ENCODE measurements at places on chromosomes 7 and 10.

- DNase-seq, result no peak
Measured at GRCh38 chr10:84254552-84255478, 10.0 kb downstream of the RGR start.

GRCh38 chr10:96829029-96829773 lies 2.9 kb upstream of the LCOR start:
- no peak for DNase-seq

DNA sequence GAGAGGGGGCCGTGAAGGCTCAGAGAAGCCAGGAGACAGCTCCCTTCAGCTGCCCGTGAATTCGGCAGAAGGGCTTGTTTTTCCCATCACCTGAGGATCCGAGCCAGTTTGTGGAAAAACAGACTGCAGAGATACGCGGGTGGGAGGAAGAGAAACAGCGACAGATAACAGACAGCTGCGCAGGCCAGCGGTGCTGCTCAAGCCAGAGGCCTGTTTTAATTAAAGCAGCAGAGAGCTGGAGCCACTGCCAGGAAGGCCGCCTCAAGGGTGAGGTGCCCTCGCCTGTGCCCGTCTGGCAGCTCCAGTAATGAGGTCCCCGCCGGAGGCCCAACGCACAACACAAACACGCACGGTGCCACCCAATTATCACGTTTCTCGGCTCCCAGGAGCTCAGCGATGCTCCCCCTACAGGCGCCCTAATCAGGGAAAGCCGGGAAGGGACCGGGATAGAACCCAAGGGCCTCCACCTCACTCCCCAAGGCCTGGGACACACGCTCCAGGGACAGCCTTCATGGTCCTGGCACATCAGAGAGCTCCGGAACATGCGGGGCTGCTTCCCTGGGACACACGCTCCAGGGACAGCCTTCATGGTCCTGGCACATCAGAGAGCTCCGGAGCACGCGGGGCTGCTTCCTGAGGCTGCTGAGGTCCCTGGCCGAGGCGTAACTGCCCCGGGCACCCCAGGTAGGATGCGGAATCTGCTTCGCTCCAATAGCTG lies 60.6 kb upstream of the DNAAF5 start:
- peak; percentile 37 for DNase-seq

- DNase-seq, result peak; percentile 53
Measured at GRCh38 chr7:41170466-41170865, 532.4 kb downstream of the INHBA start.

DNA sequence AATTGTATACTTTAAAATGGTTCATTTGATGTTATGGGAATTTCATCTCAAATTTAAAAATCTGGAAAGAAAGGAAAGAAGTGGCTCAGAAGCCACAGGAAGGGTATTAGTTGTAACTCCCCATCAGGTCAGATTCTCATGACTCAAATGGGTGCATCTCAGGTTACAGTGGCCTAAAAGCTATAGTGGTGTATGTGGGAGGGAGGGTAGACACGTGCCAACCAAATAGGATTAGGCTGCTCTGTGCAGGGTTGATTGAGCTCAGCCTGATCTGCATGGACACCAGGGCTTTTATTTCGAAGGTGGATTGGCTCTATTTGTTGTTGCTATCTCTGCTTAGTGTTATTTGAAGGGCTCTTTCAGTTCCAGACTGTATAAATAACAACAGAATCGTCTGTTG lies 121.5 kb upstream of the PRR15 start:
- no peak for DNase-seq

DNA sequence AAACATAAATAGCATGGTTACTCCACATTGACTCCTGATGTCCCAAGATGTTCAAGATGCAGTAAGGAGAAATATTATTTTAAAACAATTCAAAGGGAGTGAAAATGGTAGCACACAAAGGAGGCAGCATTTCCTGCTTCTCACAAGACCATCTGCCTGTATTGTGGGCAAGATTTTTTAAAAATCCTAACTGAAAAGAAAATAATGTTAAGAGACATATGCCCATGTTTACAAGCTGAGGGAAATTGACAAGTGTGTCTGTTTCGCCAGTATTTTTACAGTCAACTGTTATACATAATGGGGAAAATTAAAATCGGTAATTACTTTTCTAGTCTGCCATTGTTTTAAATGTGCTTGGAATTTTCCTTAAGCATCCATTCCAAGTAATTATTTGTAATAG lies 646.2 kb upstream of the C7orf33 start:
- no peak for DNase-seq

GRCh38 chr7:30074422-30075030 lies 46.3 kb downstream of the PLEKHA8 start:
- peak; percentile 55 for DNase-seq

DNA sequence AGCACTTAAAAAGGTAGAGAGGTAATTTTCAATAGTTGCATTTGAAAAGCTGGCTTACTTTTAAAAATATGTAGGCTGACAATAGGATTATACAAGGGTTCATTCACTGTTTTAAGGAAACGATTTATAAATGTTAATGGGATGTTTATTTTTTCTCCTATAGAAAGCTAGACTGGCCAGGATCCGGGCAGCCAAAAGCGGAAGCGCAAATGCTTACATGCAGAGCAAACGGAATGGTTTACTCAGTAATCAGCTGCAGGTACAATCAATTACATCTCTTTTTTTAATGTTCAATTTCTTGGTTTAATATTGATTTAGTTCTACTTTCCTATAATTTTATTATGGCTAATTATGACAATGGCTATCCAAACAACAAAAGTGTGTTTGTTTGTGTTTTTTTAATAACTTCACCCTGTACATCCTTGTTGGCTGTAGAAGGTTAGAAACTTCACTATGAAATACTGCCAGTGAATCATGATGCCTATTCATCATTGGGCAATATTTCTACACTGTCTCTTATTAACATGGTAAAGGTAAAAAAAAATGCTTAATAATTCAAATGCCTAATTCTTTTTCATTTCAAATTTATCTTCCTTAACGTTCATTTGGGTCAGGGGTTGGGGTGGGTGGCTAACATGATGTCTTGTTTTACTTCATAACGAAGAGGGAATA lies 116.4 kb downstream of the TSPAN12 start:
- no peak for DNase-seq

GRCh38 chr7:52088008-52088901 lies 771.6 kb upstream of the COBL start:
- DNase-seq, result no peak

DNA sequence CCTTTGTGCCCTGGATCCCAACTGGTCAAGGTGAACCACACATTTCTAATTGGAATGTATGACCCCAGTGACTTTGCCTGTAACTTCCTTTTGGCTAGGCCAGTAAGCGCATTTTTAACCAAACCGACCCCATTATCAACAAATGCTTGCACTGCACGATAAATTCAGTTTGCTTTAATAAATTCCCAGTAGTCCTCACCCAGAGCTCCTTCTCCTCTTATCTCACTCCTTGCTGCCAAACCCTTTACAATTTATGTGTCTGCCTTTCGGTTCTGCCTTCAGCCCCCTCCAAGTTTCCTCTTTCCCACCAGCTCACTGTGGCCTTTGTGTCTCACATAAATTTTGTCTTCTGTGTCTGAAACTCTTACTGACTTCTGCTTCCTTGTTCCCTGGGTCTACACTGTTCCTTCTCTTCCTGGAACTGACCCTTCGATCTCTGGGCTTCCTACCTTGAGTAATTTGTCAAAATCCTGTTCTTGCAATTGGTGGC lies 59.0 kb downstream of the TBXAS1 start:
- DNase-seq, result no peak

DNA sequence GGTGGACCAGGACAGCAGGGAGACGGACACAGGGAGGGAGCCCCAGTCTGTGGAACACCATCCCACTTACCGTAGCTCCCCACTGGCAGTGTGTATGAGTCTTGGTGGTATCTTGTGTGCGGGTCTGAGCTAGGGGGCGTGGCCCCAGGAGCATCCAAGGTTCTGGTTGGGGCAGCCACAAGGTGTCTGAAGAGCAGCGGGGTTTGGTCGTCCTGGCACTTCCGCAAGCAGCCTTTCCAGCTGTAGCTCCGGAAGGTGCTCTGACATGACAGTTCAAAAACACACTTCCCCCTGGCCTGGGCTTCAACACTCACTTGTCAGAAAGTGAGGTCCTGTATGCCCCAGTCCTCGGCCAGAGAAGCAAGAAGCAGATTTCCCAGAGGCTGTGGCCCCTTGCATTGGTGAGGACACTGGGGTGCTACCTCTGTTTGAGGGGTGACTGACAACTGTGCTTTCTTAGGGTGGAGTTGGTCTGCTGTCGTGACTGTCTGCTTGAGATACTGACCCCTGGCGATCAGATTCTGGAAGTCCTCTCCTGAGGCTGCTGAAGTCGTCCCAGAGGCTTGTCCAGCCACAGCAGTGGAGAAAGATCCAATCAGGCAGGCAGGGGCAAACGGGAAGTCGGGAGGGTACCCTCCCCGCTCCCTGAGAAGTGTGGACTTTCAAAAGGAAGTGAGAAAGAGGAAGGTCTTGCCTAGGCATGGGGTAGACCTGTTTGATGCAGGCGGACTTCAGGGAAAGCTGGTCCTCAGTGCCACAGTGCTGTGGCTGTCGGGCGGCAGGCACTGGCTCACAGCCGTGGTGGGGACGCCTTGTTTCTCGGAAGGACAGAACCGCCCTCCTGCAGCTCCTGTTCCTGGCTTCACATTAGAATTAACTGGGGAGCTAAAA lies 51.4 kb upstream of the PFKFB3 start:
- DNase-seq, result peak; percentile 61

GRCh38 chr10:3132036-3133025 lies 40.3 kb downstream of the PITRM1 start:
- no peak for DNase-seq

GRCh38 chr7:117399820-117400422 lies 27.4 kb downstream of the ASZ1 start:
- no peak for DNase-seq

- no peak for DNase-seq
Measured at GRCh38 chr7:85019778-85020177, 167.1 kb downstream of the SEMA3D start.

DNA sequence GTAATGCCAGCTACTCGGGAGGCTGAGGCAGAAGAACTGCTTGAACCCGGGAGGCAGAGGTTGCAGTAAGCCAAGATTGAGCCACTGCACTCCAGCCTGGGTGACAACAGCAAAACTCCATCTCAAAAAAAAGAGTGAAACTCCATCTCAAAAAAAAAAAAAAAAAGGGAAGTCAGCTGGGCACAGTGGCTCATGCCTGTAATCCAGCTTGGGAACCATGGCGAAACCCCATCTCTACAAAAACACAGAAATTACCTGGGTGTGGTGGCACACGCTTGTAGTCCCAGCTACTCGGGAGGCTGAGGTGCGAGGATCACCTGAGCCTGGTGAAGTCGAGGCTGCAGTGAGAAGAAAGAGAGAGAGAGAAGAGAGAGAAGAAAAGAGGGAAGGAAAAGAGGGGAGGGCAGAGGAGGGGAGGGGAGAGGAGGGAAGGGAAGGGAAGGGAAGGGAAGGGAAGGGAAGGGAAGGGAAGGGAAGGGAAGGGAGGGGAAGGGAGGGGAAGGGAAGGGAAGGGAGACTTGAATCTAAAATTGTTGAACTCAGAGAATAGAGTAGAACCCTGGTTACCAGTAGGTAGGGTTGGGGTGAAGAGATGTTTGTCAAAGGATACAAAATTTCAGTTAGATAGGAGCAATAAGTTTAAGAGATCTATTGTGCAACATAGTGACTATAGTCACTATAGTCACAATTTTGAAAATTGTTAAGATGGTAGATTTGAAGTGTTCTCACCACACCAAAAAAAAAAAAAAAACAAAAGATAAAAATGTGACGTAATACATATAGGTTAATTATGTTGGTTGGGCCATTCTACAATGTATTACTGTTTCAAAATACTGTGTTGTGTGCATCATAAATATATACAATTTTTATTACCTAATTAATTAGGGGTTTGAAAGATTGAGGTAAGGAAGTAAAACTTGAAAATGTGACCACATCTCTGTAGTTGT lies 2.5 kb downstream of the SLC16A9 start:
- DNase-seq, result no peak

- peak; percentile 48 for DNase-seq
Measured at GRCh38 chr7:66173856-66174255, 31.3 kb upstream of the TPST1 start.

GRCh38 chr7:50739744-50740435 lies 42.8 kb downstream of the GRB10 start:
- DNase-seq, result peak; percentile 41

All from AG10803 (cell line).